Stimulated activated CD4-positive, alpha-beta T cell treated with anti-CD3 and anti-CD28 coated beads, Interleukin-1b, Interleukin-23, amount 100 ng/mL, for 4 hours (primary cell): ENCODE measurements at places on chromosomes 5 and 9.
A peak's percentile ranks its signal among the peaks of the same experiment; 100 is the strongest.

GRCh38 chr5:67483453-67484030 is 286.9 kb upstream of the CD180 start:
- DNase-seq = no peak

- DNase-seq = no peak
Observed at GRCh38 chr5:1890296-1890695, 7.6 kb upstream of the IRX4 start.

GRCh38 chr9:6079386-6079785 is 64.0 kb upstream of the RANBP6 start:
- no peak for DNase-seq

GRCh38 chr5:115840873-115841272 is 492 bp downstream of the ATG12 start:
- DNase-seq = no peak

GRCh38 chr9:90854637-90855175 is 53.1 kb downstream of the SYK start:
- DNase-seq = no peak

DNA sequence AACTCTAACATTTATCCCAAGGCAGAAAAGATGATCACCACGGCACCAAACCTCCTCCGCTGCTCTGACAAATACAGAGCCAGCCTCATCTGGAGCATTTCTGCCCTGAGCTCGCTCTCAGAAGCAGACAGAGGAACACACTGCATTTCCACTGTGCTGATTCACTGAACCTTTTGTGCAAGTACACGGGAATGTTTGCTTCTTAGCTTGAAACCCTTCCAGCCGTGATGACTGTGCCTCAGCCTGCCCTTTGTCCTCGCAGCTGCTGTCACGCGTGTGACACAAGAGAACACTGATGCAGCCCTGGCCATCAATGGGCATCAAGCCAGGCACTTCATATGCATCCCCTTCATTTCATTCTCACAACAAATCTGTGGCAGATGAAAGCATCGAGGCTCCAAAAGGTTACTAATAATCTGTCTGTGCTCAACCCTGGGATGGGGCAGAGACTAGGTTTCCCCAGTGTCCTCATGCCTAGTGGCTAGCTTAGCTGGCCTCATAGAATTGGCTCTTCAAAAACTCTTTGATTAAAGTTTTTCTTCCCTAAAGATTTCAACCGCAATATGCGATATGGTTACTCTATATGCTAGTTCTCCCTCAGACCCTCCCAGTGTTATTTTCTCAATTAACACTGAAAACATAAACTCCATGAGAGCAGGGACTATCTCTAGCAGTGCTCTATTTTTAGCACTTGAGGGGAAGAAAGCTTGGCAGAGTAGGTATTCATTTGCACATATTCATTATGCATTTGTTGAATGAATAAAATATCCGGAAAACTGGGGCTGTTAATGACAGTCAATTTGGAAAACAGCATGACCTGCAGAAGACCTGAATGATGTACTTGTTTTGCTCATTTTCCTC is 7.3 kb downstream of the CDC14B start:
- no peak for DNase-seq

- no peak for DNase-seq
Observed at GRCh38 chr5:75466006-75466716, 45.3 kb downstream of the CERT1 start.

DNA sequence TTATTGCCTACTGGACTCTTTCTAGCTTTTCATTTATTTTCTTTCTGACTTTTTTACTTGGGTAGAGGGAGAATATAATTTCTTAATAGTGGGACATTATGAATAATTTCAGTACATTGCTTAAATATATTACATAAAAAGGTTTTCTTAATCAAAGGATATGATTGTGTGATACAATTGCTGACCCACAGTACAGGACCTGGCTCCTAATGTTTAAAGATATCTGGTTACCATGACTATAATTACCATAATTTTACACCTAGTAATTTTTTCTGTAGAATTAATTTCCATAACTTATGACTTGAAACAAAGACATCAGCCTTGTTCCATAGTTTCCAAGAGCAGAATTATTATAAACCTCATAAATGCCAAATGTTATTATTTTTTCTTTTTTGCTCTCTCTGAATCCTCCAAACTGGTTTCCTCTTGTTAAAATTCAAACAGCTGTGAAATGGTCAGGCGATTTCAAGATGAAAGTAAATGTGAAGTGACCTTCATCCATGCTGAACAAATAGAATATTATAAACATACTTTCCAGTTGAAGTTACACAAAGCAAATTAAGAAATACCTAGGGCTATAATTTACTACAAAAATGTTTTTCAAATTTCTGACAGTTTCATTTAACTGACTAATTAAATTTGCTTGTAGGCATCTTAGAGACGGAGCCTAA is 301.2 kb upstream of the TYRP1 start:
- no peak for DNase-seq

DNA sequence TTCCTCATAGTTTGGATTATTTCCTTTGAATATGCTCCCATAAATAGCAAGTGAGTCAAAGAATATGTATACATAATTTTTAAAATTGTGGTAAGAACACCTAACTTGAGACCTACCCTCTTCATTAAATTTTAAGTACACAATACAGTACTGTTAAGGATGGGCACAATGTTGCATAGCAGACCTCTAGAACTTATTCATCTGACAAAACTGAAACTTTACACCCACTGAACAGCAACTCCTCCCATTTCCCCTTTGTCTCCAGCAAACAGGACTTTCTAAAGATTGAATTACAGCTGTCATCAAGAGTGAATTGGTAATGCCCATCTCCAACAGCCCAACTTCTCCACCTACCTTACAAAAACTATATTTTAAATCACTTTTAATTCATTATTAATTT is 388.9 kb downstream of the HTR1A start:
- no peak for DNase-seq

DNA sequence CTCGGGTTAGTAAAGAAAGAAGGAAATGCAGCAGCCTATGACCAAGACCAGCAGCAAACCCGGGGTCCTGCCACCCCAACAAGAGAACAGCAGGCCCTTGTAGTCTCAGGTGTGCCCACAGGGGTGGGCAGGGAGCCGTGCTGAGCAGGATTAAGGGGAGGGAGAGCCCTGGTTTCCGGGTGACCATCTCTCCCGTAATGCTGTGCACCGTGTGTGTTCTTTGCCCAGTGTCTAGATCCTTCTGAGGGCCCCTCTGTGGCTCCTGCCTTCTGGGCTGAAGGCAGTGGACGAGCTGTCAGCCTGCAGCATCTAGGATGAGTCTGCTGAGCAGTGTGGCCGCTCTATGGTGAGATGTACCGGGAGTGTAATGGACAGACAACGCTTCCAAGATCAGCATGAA is 12.7 kb upstream of the PLEKHG4B start:
- no peak for DNase-seq

DNA sequence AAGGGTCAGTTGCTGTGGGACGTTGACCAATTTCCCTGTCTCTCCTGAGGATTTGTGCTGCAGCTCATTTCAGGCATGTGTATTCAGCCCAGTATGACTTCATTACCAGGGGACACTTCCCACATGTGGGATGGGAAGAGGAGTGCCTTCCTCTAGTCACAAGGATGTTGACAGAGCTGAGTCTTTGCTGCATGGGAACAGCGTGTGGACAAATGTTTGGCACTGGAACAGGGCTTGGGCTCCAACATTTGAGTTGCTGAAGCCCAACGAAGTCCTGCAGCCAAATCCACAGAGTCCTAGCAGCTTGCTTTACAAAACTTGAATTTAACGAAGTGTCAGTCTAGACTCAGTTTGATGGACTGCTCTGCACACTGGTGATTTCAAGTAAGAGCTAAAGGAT is 283.2 kb downstream of the SH3GL2 start:
- no peak for DNase-seq

DNA sequence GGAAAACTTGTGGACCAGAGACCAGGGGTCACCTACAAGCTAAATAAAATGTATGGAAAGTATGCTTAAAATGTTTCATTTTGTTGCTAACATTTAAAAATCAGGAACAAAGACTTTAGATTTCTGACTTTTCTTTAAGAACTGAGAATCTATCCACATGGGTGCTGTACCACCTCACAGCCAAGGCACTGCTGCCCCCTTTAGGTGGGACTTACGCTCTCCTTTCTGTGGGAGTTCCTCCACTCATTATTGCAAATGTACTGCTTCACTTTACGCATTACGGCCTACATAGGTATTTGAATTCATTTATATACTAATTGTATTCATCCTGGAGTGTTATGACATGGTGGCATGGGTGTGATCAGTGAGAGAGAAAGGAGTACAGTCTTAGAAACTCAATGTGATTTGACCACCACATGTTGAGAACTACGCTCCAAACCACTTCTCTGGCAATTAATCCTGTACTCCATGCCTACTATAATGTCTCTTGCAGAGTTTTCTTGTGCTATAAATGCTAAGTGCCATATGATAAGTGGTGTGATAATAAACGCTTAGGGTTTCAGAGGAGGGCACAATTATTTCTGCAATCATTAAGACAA is 24.7 kb upstream of the CETN3 start:
- DNase-seq = peak; percentile 19

- no peak for DNase-seq
Observed at GRCh38 chr5:417301-418161, 25.4 kb upstream of the EXOC3 start.

DNA sequence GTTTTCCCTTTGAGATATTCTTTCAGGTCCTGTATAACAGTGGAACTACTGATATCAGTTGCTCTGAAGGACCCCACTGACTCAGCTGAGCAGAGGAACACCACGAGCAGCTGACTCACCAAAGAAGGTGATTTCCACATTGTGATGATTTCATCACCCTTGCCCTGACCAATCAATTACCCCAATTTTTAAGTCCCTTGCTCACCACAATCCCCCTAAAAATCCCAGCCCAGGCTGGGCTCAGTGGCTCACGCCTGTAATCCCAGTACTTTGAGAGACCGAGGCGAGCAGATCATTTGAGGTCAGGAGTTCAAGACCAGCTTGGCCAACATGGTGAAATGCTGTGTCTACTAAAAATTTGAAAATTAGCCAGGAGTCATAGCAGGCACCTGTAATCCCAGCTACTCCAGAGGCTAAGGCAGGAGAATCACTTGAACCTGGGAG is 125.3 kb upstream of the ABCA1 start:
- DNase-seq = peak; percentile 22

DNA sequence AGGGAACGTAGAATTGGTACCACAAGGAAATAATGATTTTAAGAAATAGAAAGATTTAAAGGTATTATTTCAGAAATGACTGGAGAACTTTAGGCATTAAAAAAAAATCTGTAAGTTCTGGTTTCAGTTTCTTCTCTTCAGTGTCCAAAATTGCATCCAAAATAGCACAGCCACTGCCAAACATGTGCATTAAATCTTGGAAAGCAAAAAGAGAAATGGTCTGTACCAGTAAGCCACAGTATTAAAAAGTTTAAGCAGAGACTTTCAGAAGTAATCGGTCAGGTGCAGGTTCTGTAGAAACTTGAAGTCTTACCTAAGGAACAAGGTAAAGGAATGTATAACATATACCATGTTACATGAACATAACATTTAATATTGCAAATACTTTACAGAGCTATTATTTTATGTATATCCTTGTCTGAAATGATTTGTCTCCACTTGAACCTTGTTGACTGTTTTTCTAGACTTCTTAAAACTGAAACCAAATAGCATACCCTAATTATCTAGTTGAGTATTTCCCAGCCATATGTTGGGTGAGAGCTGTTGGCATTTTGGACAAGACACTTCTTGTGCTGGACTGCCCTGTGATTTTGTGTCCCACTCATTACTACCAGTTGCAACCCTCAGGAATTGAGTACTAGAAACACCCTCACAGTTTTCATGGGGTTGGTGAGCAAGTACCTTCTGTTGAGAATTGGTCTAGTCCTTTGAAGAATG is 32.1 kb downstream of the NIPBL start:
- DNase-seq = no peak

DNA sequence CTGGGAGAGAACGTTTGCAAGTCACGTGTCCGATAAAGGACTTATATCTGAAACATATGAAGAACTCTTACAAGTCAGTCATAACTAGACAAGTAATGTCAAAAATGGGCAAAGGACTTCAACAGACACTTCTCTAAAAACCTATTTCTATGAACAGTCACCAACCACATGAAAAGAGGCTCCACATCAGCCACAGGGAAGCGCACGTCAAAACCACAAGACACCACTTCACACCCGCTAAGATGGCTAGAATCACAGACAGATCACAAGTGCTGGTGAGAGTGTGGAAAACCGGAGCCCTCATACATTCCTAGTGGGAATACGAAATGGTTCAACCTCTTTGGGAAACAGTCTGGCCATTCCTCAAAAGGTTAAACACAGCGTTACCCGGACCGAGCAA is 11.5 kb upstream of the CARD9 start:
- DNase-seq = peak; percentile 25

GRCh38 chr9:123445116-123445515 is 89.1 kb downstream of the CRB2 start:
- DNase-seq = no peak

DNA sequence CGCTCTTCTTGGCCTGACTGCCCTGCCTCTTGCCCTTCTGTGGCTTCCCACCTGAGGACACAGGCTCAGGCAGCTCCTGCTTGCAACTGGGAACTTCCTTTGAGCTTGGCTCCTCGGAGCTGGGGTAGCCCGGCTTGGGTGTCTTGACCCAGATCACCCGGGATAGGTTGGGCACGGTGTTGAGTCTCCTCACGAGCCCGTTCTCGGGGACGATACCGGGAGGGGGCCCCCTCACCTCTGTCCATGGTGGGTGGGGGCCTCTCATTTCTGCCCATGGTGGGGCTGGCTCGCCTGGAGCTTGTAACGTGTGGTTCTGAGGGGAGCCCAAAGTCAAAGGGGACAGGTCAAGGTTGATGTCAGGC is 7.8 kb upstream of the DDX41 start:
- DNase-seq = no peak

- no peak for DNase-seq
Observed at GRCh38 chr9:6354072-6354686, 26.0 kb downstream of the TPD52L3 start.
